ENCODE measurements at places on chromosomes 5 and 9.

GRCh38 chr5:119397518-119398380 is 41.9 kb downstream of the TNFAIP8 start:
- no peak for DNase-seq

DNA sequence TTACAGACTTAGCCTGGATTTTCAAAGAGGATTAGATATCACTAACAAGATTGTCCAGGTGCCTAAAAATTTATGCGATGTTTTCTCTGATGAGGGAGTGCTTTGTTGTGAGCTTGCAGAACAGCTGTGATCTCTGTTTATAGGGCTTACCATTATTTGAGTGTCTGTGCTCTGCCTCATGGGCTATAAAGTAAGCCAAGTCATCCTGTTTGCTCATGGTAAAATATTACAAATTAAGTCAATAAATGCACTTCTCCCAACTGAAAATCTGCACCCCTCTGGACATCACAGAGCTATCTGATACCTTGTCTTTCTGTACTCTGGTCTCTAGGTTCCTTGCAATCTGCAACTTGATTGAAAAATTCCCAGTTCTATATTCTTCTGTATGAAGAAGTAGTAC is 293.4 kb upstream of the ACTBL2 start:
- no peak for DNase-seq

GRCh38 chr5:65837139-65837538 is 89.2 kb upstream of the ERBIN start:
- DNase-seq = no peak

GRCh38 chr9:31325778-31326177 is 1058.7 kb upstream of the ACO1 start:
- DNase-seq = no peak

DNA sequence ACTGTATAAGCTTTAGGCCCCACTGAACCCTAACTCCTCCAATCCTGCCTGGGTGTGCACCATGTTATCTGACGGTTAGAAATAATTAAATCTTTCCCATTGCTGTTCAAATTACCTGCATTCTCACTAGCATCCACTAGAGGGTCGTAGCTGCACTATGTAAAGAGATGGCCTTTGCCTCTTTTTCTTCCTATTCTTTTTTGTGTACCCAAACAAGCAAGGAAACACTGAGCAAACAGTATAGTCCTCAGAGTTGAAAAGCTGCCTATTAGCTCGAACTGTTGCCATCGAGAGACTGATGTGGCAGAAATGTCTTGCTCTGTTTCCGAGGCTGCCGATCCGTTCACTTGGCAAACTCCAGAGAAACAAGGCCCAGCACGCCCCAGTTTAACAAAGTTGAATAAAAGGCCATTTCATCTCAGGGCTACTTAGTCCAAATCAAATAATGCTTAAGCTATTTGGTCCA is 163.8 kb upstream of the TRPM3 start:
- DNase-seq = peak; percentile 6

GRCh38 chr9:127853312-127854183 is 910 bp downstream of the ENG start:
- DNase-seq = no peak

GRCh38 chr9:113269355-113269754 is 6.0 kb downstream of the CDC26 start:
- no peak for DNase-seq

- no peak for DNase-seq
Observed at GRCh38 chr5:171872666-171873065, 87.0 kb downstream of the SMIM23 start.

GRCh38 chr9:79623799-79624721 is 52.3 kb downstream of the TLE4 start:
- DNase-seq = peak; percentile 20

GRCh38 chr5:76684756-76685519 is 31.0 kb upstream of the F2R start:
- DNase-seq = no peak

DNA sequence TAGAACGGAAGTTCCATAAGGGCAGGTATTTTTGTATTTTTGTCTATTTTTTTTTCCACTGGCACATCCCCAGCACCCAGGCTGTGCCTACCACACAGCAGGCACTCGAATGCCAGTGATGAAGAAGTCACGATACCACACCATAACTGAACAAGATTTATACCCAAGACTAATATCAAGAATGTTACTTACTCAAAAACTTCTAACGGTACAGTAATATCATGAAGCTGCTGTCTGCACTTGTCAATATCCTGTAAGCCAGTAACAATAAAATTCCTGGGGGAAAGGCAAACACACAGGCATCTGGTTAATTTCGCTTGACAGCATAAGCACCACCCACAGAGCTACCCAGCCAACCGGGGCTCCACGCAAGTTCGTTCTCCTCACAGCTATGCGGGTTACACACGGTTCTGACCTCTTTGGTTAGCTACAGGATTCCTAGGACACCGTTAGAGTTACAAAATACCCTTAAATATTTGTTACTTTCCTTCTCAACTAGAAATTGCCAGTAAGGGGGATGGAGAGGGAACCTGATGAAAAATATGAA is 1.3 kb downstream of the MED10 start:
- no peak for DNase-seq

Data from GM19239 (cell line).